A549 treated with dexamethasone at 1 μM for 4 hours (cell line): ENCODE measurements at places on chromosomes 7 and 10. TPM values are rescaled to one million over a fixed set of nuclear protein-coding genes. Genes with fewer than 3 reads are reported as not detected.

Gene PTER
- total RNA-seq = 12.3 to 19.7 TPM (median 16.9 TPM) in 5 replicates

Gene LMOD2
- not detected in 5 replicates for total RNA-seq

Gene DPP6
- not detected in 5 replicates for total RNA-seq

Gene GIMAP5
- 0.09 TPM in 2 of 5 replicates, not detected in the others for total RNA-seq

Gene NDUFB8
- total RNA-seq = 279 to 297 TPM (median 292 TPM) in 5 replicates

Gene NUTM2B
- total RNA-seq = 0.23 to 0.43 TPM (median 0.32 TPM) in 5 replicates

Gene DRGX
- total RNA-seq = 0.05 TPM in 2 of 5 replicates, not detected in the others

Gene NRCAM
- 98.0 to 135 TPM (median 119 TPM) in 5 replicates for total RNA-seq

Gene SORCS3
- not detected in 5 replicates for total RNA-seq

Gene CALD1
- 153 to 255 TPM (median 221 TPM) in 5 replicates for total RNA-seq
